Hypothalamus (tissue), 51 donors: ENCODE measurements at places on chromosomes 3 and 15.

GRCh38 chr3:44396200-44397171, 57.9 kb downstream of the TCAIM start:
- no peak for DNase-seq

DNA sequence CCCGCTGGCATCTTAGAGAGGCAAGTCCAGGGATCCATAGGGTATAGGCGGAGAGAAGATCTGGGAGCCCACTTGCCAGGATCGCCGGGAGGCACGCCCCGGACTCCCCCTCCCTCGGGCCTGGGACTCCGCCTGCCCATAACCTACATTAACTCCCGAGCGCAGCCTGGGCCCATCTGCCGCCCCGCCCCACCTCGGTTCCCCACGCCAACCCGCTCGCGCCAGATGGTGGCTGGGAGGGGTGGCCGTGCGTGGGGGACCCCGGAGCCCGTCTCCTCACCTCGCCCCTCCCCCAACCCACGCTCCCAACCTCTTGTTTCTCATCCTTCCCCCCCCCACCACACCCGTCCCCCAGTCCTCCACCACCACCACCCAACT, 1.7 kb upstream of the DLL4 start:
- DNase-seq: no peak

GRCh38 chr3:64502284-64502683, 185.5 kb downstream of the ADAMTS9 start:
- no peak for DNase-seq

DNA sequence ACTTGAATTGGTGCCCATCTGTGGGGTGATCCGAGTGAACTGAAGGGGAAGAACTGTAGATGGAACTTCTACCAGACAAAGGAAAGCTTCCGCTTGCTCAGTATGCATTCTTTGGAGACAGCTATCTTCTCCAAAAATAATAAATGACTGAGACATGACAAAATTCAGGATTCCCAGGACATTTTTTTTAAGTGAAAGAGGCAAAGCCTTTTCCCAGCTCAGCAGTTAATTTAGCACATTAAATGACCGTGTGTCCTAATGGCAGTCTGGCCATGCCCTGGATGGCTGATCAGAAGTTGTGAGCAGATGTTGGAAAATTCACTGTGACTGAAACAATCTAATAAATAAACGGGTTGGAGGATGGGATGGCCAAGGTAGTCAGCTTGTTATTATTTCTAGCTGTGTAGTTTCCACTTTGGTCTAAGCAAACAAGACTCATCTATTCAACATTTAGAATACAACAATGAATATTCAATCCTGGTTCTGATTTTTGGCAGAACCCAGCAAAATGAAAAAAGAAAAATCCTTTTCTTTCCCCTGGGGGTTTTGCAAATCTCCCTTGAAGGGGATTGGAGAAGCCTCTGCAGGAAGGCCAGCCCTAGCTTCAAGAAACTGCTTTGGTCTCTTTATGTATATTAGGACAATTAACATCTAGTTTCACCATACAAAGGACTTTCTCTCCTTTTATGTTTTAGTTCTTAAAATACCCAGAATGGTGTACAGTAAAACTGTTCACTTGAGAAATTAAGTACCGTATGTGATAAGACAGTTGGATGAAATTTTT, 540.9 kb upstream of the MDFIC2 start:
- DNase-seq: no peak

- DNase-seq: no peak
Measured at GRCh38 chr15:53512029-53512428, 247.4 kb downstream of the WDR72 start.

- no peak for DNase-seq
Measured at GRCh38 chr3:159637883-159638542, 350.6 kb upstream of the IL12A start.

DNA sequence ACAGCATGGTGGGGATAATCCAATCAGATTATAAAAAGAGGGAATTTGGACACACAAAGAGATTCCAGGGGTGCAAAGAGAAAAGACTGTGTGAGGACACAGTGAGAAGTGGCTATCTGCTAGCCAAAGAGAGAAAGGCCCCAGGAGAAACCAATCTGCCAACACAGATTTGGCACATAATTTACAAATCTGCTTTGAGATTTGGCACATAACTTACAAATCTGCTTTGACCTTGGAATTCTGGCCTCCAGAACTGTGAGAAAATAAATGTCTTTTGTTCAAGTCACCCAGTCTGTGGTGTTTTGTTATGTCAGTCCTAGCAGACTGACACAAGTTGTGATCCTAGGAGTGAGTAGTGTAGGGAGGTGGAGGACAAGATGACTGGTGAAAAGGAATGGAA, 3.5 kb upstream of the TM4SF18 start:
- no peak for DNase-seq

GRCh38 chr15:85496151-85496550, 115.7 kb downstream of the AKAP13 start:
- DNase-seq: no peak

- DNase-seq: no peak
Measured at GRCh38 chr3:180417241-180417640, 184.7 kb upstream of the TTC14 start.

- no peak for DNase-seq
Measured at GRCh38 chr3:21435871-21436270, 315.1 kb downstream of the ZNF385D start.

- DNase-seq: no peak
Measured at GRCh38 chr3:162012633-162013032, 516.0 kb downstream of the OTOL1 start.

GRCh38 chr3:191412759-191413158, 48.2 kb upstream of the PYDC2 start:
- no peak for DNase-seq

- DNase-seq: no peak
Measured at GRCh38 chr3:28171962-28172361, 69.5 kb upstream of the CMC1 start.

- DNase-seq: no peak
Measured at GRCh38 chr3:42601896-42602581, 1.6 kb downstream of the NKTR start.

DNA sequence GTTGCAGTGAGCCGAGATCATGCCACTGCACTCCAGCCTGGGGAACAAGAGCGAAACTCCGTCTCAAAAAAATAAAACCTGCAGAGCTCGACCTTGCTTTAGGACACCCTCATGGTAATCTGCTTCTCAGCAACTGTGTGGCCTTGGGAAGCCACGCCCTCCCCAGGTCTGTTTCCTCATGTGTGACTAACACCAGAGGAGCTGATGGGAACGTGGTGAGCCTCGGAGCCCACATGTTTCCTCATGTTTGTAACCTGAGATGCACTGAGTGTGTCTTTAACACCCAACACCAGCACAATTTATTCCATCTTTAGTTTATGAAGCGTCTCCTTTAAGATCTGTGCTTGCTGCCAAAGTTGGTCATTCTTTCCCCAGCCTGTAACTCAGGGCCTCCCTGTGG, 142.8 kb downstream of the OCA2 start:
- no peak for DNase-seq

DNA sequence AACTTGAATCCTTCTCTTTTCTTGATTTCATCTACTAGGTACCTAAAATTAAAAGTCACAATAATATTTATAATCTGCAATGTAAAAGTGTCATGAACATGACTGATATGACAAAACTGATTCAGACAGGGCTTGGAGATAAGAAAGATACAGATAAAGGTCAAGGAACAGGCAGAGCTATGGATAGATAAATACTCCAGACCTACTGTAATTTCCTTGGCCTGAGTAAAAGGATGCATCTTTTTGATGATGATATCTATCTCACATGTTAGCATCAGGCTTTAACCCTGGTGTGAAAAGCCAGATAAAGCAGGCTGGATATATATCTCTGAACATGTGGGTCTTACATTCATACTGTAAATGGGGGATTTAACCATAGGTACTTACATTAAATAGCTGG, 108.1 kb downstream of the GADL1 start:
- DNase-seq: no peak

GRCh38 chr3:12558706-12559105, 1.8 kb downstream of the MKRN2 start:
- DNase-seq: no peak

GRCh38 chr3:19938295-19938627, 4.2 kb upstream of the EFHB start:
- DNase-seq: no peak

DNA sequence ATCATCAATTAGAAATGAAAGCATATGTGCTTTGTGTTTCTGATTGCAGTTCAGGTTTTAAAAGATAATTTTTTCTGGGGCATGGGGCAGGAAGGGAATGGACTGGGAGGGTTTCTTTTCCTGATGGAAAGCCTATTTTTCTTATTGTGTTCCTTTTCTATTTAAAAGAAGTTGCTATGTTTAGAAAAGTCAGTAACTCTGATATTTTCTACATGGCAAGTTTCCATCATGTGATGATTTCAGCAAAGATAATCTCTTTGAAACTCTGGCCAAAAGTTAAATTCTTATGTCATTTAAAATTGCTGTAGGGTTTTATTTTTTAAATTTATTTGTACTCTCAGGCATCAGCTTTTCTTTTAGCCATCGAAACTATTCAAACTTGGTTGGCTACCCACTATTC, 601.2 kb downstream of the FOXP1 start:
- no peak for DNase-seq

DNA sequence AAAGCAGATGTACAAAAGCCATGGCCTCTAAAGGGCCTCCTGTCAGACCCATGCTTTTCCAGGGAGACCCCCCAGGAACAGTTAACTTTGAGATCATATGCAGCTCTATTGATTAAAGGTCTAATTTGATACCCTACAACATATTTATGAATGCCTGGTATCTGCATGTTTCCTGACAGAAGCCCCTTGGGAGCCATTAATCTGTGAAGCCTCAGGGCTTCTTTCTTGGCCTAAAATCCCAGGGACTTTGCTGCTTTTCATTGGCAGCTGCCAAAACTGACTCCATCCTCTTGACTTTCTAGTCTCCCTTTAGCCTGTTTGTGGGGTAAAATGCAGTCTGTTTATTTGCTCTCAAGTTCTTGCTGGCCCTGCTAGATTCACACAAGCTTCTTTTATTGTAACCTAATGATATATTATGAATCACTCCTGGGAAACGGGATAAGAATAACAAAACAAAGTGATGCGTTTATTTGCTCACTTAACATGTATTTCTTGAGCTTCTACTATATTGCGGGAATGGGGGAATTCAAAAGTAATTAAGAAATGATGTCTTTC, 257.0 kb downstream of the LSAMP start:
- no peak for DNase-seq

- no peak for DNase-seq
Measured at GRCh38 chr15:51414256-51414860, 72.9 kb downstream of the GLDN start.

DNA sequence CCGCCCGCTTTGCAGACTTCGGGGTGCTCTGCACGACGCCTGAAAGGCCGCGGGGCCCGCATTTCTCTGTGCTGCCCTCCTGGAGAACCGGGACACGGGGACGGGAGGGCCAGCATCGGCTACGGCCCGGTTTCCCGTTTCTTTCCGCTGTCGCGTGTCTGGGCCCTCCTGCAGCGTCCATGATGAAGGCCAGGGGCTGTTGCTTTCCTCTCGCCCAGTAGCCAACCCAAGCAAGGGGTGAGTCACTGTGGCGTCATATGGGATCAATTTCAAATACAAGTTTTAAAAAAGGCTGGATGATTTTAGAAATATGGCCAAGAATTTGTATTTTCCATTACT, 435 bp downstream of the SLC35G2 start:
- DNase-seq: no peak

DNA sequence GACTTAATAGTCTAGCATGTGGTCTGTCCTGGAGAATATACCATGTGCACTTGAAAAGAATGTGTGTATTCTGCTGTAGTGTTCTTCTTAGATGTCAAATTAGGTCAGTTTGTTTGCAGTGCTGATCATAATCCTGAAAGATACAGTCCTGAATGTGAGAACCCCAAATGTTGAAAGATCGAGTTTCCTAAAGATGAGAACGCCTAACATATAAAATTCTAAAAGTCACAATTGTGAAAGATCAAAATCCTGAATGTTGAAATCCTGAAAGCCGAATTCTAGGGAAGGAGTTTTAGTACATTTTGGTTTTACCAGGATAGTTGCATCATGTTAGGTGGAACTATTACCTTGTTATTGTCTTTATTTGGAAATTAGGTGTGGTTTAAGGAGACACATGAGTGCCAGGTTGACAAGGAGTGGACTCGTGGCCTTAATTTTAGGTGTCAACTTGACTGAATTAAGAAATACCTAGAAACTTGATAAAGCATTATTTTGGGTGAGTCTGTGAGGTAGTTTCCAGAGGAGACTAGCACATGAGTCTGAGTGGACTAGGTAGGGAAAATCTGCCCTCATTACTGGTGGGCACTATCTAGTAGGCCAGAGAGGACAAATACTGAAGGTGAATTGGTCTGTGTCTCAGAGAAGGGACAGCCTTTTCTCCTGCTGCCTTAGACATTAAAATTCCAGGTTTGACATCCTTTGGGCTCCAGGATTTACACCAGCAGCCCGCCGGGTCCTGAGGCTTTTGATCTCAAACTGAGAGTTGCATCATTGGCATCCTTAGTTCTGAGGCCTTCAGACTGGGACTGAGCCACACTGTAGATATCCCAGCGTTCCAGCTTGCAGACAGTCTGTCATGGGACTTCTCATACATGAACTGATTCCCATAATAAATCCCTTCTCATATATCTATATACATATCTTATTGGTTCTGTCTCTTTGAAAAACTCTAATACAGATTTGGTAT, 77.1 kb downstream of the LRRC28 start:
- DNase-seq: no peak

DNA sequence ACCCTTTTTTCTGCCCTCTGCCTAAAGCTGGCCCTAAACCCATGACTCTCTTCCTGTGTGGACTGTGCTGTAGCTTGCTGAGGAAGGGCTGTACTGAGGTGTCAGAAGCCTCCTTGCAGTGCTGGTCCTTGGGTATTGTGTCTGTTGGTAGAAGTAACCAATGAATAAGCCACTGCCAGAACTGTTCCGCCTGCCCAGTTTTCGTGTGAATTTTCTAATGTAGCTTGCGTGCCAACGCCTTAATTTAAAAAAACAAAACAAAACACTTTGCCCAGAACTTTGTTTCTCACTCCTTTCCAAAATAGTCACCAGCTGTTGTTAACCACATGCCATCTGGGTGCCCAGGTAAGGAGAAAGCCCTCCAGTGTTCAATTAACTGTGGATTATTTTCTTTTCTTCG, 101.9 kb downstream of the KLHL25 start:
- no peak for DNase-seq

- DNase-seq: no peak
Measured at GRCh38 chr15:77810130-77810571, 177.4 kb upstream of the LINGO1 start.

DNA sequence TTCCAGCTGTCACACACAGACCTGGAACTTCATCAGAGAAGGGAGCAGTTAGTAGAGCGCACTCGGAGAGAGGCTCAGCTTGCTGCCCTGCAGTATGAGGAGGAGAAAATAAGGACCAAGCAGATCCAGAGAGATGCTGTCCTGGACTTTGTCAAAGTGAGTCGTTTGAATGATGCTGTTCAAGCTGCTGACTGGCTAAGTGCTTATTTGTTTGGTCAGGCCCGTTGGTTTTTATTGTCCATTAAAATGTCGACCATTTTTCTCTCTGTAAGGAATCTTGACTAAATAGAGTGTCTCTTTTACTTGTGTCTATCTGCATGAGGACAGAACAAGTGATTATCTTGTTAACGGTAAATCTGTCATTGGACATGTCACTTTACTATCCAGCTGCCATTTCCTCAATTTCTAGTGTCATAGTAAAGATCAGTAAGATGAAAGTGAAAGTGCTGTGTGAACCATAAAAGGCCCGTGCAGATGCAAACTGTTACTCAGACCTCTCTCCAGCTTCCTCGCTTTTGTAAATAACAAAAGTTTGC, 56.9 kb downstream of the LRCH3 start:
- DNase-seq: no peak

GRCh38 chr3:137105277-137105977, 147.6 kb downstream of the IL20RB start:
- no peak for DNase-seq
